ENCODE measurements at places on chromosomes 3 and 15. TPM values are rescaled to one million over a fixed set of nuclear protein-coding genes. Genes with fewer than 3 reads are reported as not detected.

Gene SETD5
- total RNA-seq: 106 TPM

Gene SUSD5
- total RNA-seq: 4.4 TPM

Gene RLBP1
- not detected for total RNA-seq

Gene PLSCR2
- 0.47 TPM for total RNA-seq

Gene SLCO2A1
- 17.1 TPM for total RNA-seq

Gene KBTBD8
- 1.7 TPM for total RNA-seq

Gene SRGAP3
- 30.8 TPM for total RNA-seq
